ENCODE measurements at places on chromosomes 4 and X. TPM values are rescaled to one million over a fixed set of nuclear protein-coding genes. Genes with fewer than 3 reads are reported as not detected.

ADGRL3 gene
- total RNA-seq, result 306 TPM

HMX1 gene
- 0.16 TPM for total RNA-seq

YY2 gene
- total RNA-seq, result 0.94 TPM

RIBC1 gene
- total RNA-seq, result 1.1 TPM

ZDHHC15 gene
- 13.6 TPM for total RNA-seq

RAB9B gene
- 36.3 TPM for total RNA-seq

GAGE12G gene
- total RNA-seq, result not detected
